ENCODE measurements at places on chromosomes 16 and 17. TPM values are rescaled to one million over a fixed set of nuclear protein-coding genes. Genes with fewer than 3 reads are reported as not detected.

DNA sequence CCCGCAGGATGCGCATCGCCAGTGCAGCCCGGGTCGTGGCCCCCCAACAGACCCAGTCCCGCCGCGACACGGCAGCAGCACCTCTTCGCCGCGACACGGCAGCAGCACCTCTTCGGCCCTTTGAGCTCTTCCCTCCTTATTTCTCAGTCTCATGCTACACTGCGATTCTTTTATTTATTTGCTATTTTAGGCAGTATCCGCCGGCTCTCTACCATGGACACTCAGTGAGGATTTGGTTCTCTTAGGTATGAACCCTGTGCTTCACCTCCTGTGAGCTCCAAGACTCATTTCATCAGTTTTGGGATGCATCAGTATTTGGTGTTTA lies 8.3 kb upstream of the MAP2K3 start:
- H3K27ac ChIP-seq = no peak overlapping the region
- peaks cover 20% of the 10 kb centered on the region for H3K27me3 ChIP-seq
- no peak for DNase-seq
- H3K4me1 ChIP-seq = peaks cover 22% of the 10 kb centered on the region

DNA sequence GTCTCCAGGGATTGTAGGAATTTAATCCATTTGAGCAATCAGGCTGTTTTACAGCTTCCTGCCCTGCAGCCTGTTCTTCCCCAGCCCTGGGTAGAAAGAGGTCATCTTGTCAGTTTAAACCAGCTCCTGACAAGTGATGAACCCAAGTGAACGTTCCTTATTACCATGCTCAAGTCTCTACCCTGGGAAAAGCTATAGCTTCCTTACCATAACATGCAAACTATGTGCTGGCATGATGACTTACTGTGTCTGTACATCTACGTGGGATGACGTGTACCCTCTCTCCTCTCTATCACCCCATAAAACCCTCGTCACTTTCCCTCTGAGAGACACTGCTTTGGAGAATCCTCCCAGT lies 452.2 kb downstream of the XYLT1 start:
- H3K27me3 ChIP-seq = no peaks in the 10 kb centered on the region
- no peak for DNase-seq
- H3K4me3 ChIP-seq = no peak overlapping the region
- H3K4me1 ChIP-seq = peaks cover 16% of the 10 kb centered on the region

DNA sequence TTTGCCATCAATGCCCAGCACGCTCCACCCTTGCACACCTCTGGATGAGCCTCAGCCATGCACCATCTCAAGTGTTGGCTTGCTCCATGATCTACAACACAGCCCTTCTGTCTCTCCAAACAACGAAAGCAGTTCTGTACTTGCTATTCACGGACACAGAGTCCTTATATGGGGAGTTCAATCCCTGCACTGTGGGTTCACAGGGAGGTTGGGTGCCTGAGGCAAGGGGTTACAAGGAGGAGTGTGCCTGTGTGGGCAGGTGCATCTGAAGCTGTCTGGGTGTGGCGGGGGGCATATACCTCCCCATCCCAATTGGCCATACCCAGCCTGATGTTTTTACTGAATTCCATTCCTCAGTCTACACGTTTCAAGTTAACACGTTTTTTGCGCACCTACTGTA lies 5.6 kb downstream of the RUNDC3A start:
- peaks cover 9% of the 10 kb centered on the region for H3K4me1 ChIP-seq
- DNase-seq = no peak
- no peak overlapping the region for H3K4me3 ChIP-seq

DNA sequence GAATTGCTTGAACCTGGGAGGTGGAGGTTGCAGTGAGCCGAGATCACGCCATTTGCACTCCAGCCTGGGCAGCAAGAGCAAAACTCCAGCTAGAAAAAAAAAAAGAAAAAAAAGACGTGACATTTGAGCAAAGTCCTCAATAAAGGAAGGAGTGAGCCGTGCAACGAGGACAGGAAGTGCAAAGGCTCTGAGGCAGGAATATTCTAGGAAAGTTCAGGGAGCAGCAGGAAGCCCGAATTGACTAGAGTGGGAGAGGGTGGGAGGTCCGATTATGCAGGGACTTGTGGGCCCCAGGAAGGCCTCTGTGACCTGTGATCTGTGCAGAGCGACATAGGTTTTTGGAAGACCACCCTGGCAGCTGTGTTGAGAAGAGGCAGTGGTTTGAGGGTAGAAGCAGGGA lies 8.6 kb upstream of the LASP1NB start:
- peak overlapping the region; percentile 22 for H3K27ac ChIP-seq
- H3K36me3 ChIP-seq = peaks cover 49% of the 10 kb centered on the region
- H3K27me3 ChIP-seq = peaks cover 17% of the 10 kb centered on the region
- peaks cover 14% of the 10 kb centered on the region for H3K4me1 ChIP-seq
- DNase-seq = no peak

DNA sequence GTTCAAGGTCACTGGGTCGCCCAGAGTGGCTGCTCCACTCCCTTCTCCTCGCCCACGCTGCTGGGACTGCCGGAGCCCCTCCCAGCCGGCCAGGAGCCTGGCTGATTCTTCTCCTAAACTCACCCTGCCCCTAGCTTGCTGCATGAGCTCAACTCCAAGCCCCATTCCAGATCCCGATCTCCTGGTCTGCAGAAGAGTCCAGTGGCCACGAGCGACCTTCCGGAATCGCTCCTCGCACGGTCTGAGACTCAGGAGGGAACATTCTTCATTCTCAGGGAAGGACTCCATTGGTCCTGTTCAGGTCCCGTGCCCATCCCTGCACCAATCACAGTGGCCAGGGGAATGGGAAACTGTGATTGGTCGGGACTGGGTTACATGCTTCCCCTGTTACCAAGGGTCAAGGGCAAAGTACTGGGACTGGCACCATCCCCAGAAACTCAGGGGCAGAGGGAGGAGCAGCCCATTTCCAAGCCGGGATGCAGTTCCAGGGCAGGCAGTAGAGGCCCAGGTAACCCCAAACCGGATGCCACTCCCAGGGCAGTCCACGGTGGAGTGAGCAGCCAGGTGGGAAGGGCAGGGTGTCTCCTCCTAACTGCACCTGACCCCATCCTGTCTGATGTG lies 24.5 kb upstream of the CIBAR2 start:
- no peak for DNase-seq
- H3K27ac ChIP-seq = no peak overlapping the region
- H3K27me3 ChIP-seq = peaks cover 11% of the 10 kb centered on the region
- no peak overlapping the region for H3K4me3 ChIP-seq

GRCh38 chr16:49022351-49022963 lies 259.2 kb downstream of the CBLN1 start:
- H3K4me1 ChIP-seq = peaks cover 42% of the 10 kb centered on the region
- peaks cover 5% of the 10 kb centered on the region for H3K27me3 ChIP-seq
- no peak for DNase-seq
- H3K36me3 ChIP-seq = no peaks in the 10 kb centered on the region

DNA sequence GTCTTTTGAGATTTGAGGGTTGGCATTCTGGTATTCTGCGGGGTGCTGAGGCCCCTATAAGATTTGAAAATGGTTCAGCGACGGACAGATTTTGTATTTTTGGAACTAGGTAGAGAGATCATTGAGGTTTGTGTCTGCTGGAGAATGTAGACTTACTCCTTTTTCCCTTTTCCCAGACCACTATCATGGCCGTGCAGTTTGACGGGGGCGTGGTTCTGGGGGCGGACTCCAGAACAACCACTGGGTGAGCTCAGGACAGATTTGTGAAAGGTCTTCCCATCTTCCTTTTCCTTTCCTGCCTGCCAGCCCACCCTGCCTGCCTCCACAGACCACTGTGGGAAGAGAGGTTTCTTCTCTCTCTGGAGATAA lies 572 bp downstream of the PSMB6 start:
- peaks cover 22% of the 10 kb centered on the region for H3K36me3 ChIP-seq
- peaks cover 15% of the 10 kb centered on the region for H3K4me1 ChIP-seq
- peak overlapping the region; percentile 100 for H3K4me3 ChIP-seq
- H3K27me3 ChIP-seq = peaks cover 6% of the 10 kb centered on the region
- DNase-seq = peak; percentile 64

DNA sequence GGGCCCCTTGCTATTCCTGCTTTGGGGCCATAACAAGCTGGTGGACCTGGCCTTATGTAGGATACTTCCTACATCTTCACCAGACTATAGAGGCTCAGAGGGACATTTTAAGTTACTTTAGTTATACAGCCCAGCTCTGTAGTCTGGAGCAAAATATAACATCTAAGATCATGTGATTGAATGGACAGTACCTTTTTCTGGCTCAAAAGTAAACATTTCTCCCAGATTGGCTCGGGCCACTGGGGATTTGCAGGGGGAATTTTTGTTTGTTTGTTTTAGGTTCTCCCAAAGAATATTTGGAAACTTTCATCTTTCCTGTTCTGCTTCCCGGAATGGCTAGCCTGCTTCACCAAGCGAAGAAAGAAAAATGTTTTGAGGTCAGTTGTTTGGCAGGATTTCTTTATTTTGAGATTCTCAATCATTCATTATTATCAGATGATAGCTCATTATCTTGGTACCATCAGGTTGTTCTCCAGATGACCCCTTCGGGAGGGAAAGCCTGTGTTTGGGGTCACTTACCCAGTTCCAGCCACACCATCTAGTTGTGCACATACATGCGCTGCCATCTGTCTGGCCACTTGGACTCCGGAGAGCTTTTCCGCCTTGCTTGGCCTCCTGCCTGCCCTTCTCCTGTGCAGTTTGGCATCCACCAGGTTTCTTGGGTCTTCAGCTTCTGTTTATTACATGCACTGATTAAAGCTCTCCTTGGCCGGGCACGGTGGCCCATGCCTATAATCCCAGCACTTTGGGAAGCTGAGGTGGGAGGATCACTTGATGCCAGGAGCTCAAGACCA lies 17.2 kb downstream of the IQCK start:
- H3K4me1 ChIP-seq = peaks cover 8% of the 10 kb centered on the region
- H3K36me3 ChIP-seq = peaks cover 31% of the 10 kb centered on the region
- no peak overlapping the region for H3K27ac ChIP-seq
- H3K4me3 ChIP-seq = no peak overlapping the region

DNA sequence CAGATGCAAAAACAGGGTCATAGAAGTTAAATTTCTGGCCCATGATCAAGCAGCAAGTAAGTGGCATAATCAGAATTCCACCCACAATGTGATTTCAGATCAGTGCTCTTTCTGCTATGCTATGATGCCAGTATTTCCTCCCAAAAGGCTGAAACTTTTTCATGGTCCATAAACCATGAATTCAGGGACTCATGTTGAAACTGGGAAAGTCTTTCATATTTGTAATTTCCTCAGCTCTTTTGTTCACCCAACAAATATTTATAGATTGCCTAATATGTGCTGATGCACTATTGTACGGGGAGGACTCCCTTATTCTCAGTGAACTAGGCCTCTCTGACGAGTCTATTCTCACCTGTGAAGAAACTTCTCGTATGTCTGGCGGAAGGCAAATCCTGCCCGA lies 156.3 kb downstream of the MYO1D start:
- peaks cover 7% of the 10 kb centered on the region for H3K36me3 ChIP-seq
- no peak for DNase-seq
- peaks cover 4% of the 10 kb centered on the region for H3K4me1 ChIP-seq
- peaks cover 2% of the 10 kb centered on the region for H3K27me3 ChIP-seq
- H3K27ac ChIP-seq = no peak overlapping the region

DNA sequence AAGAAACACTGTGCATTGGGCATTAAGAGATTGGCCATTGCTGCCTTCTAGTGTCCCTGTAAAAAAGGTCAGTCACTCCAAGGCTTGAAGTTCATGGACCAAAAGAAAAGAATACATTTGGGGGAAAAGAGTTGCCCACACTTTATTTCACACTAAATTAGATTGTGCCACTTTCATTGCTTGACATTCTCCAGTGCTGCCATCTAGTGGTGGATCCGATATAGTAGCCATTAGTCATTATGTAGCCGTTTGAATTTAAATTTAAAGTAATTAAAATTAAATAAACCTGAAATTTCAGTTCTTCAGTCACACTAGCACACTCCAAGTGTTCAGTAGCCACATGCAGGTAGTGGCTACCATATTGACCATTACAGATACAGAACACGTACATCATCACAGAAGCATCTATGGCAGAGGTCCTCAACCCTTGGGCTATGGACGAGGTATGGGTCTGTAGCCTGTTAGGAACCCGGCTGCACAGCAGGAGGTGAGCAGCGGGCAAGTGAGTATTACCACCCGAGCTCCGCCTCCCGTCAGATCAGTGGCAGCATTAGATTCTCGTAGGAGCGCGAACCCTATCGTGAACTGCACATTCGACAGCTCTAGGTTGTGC lies 21.9 kb upstream of the CDH5 start:
- peak; percentile 53 for DNase-seq
- H3K4me1 ChIP-seq = peaks cover 15% of the 10 kb centered on the region
- H3K27ac ChIP-seq = no peak overlapping the region
- H3K27me3 ChIP-seq = peaks cover 7% of the 10 kb centered on the region

GRCh38 chr17:64154717-64155116 lies 24.8 kb upstream of the ERN1 start:
- H3K4me3 ChIP-seq = no peak overlapping the region
- H3K27ac ChIP-seq = no peak overlapping the region
- DNase-seq = no peak
- peaks cover 2% of the 10 kb centered on the region for H3K27me3 ChIP-seq

DNA sequence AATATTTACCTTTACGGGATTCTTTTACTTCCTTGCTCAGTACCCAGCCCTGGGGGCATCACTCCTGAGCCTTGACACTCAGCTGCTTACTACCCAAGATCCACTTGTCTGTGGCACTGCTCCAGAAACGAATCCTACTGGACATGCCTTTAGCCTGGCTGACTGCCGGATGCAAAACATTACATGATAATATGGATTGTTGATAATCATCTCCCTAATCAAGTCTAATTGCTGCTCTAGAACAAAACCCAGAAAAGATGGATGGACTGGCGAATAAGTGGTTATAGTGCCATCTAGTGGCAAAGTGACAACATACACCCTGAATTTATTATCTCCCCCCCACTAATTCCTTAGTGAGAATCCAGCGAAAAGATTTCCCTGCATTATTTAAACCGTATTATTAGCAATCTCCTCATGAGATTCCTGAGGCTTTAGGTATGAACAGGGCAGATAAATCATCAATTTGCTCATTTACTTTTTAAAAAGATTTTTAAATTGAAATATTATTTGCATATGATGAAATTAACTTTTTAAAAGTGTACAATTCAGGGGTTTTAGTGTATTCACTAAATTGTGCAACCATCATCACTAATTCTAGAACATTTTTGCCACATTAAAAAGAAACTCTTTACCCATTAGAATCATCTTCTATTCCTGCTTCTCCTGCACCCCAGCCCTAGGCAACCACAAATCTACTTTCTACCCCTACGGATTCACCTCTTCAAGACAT lies 61.6 kb downstream of the RGS9 start:
- no peak overlapping the region for H3K4me3 ChIP-seq
- no peaks in the 10 kb centered on the region for H3K36me3 ChIP-seq
- no peak overlapping the region for H3K27ac ChIP-seq
- peaks cover 4% of the 10 kb centered on the region for H3K4me1 ChIP-seq
- H3K27me3 ChIP-seq = peaks cover 2% of the 10 kb centered on the region
- no peak for DNase-seq

- no peaks in the 10 kb centered on the region for H3K36me3 ChIP-seq
- no peak overlapping the region for H3K27ac ChIP-seq
- DNase-seq = no peak
- H3K4me1 ChIP-seq = no peaks in the 10 kb centered on the region
- no peak overlapping the region for H3K4me3 ChIP-seq
Measured at GRCh38 chr17:75764417-75764710, 628 bp downstream of the GALK1 start.

RPH3AL gene
- 3.4 TPM for total RNA-seq

ZP2 gene
- total RNA-seq = 4.1 TPM

PLEKHG4 gene
- 9.5 TPM for total RNA-seq

SLC16A6 gene
- total RNA-seq = 2.4 TPM

ABCC11 gene
- total RNA-seq = 0.72 TPM

HOXB9 gene
- 0.49 TPM for total RNA-seq

Data from endothelial cell (in vitro differentiated cells).